ENCODE measurements at places on chromosomes 3 and 15.

- no peak for DNase-seq
These were observed 14.2 kb downstream of the MYO5A start for GRCh38 chr15:52514482-52514881.

GRCh38 chr3:129054605-129055104 is 5.9 kb upstream of the GP9 start:
- DNase-seq = no peak

- no peak for DNase-seq
These were observed 127.5 kb upstream of the TOPAZ1 start for GRCh38 chr3:44114142-44114541.

- DNase-seq = no peak
These were observed 10.8 kb downstream of the GLYCTK start for GRCh38 chr3:52298149-52299098.

- DNase-seq = no peak
These were observed 609.7 kb downstream of the PDCD6IP start for GRCh38 chr3:34408088-34408487.

- peak; percentile 40 for DNase-seq
These were observed 65.8 kb upstream of the GSK3B start for GRCh38 chr3:120160050-120160449.

GRCh38 chr15:83970295-83970890 is 265.2 kb upstream of the GOLGA6L4 start:
- DNase-seq = no peak

GRCh38 chr15:66078196-66078928 is 175.2 kb downstream of the MEGF11 start:
- peak; percentile 24 for DNase-seq

DNA sequence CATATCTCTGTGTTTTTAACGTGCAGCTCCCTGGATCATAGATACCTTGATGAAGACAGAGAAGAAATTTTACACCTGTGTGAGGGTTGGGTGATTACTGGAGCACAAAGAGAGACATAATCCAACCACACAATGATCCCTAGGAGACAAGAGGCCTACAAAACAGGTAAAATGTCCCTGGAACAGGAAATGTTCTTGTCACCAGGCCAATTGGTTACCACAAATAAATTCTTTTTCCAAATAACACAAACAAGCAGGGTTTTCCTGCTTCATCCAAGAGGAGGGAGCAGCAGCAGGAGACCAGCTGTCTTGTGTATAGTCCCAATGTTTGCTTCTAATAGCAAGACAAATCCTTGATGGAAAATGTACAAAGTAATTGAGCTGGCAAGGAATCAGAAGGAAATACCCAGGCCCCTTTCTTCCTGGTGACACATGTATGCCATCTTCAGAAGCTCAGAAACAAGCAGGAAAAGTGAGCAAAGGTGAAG is 1.4 kb downstream of the MGLL start:
- no peak for DNase-seq

GRCh38 chr3:37227870-37228549 is 53.6 kb upstream of the LRRFIP2 start:
- DNase-seq = no peak

DNA sequence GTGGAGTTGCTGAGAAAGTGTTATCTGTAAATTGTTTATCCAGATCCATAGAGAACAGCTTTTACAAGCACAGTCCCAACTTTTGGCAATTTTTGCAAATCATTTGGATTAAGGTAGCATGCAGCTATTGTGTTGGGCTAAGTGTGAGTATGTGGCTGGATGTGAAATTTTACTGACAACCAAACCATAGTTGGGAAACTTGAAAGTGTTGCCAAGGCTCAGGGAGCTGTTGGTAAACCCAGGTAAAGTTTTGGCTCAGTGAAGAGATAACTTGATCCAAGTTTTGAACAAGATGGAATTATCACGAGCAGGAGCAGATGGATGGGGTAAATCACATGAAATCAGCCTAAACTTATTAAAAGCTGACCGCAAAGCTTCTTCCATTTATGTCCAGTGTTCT is 90.0 kb upstream of the HES1 start:
- no peak for DNase-seq

GRCh38 chr3:38581774-38582173 is 67.7 kb downstream of the SCN5A start:
- DNase-seq = no peak

DNA sequence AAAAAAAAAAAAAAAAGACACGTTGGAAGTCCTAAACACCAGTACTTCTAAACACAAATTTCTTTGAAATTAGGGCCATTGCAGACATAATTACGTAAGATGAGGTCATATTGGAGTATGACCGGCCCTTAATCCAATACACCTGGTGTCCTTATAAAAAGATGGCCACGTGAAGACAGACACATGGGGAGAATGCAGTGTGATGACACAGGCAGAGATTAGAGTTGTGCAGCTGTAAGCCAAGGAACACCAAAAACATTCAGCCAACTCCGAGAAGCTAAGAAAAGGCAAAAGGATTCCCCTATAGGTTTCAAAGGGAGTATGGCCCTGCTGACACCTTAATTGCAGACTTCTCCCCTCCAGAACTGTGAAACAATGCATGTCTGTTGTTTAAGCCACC is 379.0 kb upstream of the PDZRN3 start:
- DNase-seq = no peak

- no peak for DNase-seq
These were observed 63.9 kb downstream of the IMPG2 start for GRCh38 chr3:101256511-101256910.

- no peak for DNase-seq
These were observed 3.5 kb upstream of the CCDC9B start for GRCh38 chr15:40344217-40344616.

DNA sequence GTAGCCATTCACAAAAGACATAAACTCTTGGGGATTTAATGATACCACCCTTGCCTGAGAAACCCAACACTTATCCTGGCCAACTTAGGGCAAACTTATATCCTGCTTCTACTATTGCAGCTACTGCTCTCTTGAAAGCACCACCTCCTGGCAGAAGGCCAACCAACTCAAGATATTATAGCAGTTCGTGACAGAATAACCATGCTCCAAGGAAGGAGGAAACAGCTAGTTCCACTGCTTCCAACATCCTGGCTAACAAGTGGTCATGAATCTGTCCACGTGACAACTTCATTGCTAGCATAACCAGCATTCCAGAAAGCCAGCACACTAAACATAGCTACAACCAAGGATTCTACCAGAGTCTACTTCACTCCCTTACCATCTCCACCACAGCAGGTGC is 1037.5 kb downstream of the TBL1XR1 start:
- DNase-seq = no peak

DNA sequence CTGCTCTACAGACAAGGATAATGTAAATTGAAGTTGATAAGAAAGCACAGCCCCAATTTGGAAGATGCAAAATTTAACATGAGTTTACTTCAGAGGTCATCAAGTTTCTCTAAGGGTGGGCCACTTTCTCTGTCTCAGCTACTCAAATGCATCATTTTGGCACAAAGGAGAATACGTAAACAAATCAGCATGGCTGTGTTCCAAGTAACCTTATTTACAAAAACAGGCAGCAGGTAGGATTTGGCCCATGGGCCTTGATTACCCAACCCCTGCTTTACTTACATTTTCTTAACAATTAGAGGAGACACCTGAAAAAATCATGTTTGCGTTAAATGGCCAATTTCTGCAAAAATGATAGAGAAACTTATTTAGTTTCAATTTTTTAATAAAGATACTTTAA is 181.7 kb downstream of the GBE1 start:
- no peak for DNase-seq

DNA sequence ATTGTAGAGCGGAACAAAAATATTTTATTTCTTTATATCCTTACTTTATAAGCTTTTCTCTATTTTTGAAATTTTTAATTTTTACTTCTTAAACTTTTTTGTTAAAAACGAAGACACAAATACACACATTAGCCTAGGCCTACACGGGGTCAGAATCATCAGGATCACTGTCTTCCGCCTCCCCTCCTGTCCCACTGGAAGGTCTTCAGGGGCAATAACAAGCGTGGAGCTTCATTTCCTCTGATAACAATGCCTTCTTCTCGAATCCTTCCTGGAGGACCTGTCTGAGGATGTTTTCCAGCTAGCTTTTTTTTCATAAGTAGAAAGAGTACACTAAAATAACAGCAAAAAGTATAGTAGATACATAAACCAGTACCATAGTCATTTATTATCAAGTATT is 77.7 kb upstream of the DGKG start:
- no peak for DNase-seq

GRCh38 chr3:192841428-192841827 is 76.2 kb downstream of the MB21D2 start:
- no peak for DNase-seq

- DNase-seq = no peak
These were observed 28.7 kb upstream of the DUSP7 start for GRCh38 chr3:52084954-52085680.

- DNase-seq = no peak
These were observed 882.2 kb downstream of the NTRK3 start for GRCh38 chr15:87374339-87374738.

DNA sequence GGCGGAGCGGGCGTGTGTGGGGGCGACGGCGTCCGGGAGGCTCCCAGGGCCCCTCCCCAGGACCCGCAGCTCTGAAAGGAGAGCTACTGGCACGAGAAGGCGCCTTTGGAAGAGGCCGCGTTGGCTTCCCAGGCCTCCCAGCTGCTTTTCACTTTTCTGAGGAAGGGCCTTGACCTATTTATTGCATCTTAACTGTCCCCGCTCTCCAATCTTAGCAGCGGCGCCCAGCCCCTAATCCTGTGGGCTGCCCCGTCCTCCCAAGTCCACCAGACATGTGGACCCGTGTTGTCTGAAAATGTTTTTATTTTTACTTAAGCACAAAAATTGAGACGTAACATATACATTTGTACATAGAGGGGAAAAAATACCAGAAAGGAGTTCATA is 481 bp upstream of the ULK3 start:
- DNase-seq = no peak

GRCh38 chr3:99825004-99825640 is 7.5 kb downstream of the CMSS1 start:
- DNase-seq = peak; percentile 34

GRCh38 chr3:157061265-157061664 is 98.7 kb downstream of the CCNL1 start:
- DNase-seq = no peak

DNA sequence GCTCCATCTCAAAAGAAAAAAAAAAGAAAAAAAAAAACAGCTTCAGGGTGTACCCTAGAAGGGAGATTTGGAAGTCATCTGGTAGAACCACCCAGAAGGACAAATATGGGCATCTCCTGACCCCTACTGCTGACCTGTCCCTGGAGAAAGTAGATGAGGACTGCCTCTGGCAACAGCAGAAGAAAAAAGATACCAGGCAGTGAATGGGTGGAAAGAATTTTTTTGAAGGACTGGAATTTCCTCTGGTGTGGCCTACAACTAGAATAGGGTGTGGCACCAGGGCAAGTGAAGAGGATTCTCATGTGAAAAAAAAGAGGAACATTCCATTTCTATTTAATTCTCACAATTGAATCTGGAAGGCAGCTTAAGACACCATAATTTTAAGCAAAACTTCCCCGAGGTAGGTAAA is 3.1 kb downstream of the ANXA2 start:
- peak; percentile 9 for DNase-seq

GRCh38 chr3:126880901-126881300 is 102.0 kb upstream of the PLXNA1 start:
- DNase-seq = no peak

DNA sequence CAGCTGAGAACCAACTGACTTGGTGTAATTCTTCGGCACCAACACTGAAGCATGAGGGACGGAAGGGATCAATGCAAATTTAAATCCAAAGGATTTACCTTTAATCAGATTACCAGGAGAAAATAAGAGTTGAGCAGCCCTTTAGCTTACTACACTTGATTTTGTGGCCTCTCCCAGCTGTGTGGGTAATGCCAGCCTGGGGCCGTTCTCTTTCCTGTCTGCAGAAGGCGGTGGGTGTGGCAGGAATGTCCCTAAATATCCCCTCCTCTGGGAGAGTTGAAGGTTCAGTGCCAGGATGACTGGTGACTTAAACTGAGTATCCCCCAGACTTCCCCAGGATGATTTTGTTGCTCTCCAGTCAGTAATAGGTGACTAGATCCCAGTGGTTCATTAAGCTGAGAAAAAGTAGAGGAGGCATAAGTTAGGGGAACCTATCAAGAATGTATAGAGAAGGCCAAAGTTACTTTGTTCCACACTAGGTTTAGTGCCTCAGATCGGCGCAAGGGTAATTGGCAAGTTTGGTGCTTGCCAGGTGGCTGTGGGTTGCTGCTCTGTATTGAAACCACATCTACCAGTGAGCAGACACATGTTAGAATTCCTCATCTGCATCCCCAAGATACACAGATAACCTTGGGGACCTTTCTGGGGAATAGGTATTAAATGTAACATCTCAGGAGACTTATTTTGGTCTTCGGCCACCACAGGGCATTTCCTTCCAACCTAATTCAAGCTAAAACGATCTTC is 23.1 kb downstream of the MAPKBP1 start:
- no peak for DNase-seq

DNA sequence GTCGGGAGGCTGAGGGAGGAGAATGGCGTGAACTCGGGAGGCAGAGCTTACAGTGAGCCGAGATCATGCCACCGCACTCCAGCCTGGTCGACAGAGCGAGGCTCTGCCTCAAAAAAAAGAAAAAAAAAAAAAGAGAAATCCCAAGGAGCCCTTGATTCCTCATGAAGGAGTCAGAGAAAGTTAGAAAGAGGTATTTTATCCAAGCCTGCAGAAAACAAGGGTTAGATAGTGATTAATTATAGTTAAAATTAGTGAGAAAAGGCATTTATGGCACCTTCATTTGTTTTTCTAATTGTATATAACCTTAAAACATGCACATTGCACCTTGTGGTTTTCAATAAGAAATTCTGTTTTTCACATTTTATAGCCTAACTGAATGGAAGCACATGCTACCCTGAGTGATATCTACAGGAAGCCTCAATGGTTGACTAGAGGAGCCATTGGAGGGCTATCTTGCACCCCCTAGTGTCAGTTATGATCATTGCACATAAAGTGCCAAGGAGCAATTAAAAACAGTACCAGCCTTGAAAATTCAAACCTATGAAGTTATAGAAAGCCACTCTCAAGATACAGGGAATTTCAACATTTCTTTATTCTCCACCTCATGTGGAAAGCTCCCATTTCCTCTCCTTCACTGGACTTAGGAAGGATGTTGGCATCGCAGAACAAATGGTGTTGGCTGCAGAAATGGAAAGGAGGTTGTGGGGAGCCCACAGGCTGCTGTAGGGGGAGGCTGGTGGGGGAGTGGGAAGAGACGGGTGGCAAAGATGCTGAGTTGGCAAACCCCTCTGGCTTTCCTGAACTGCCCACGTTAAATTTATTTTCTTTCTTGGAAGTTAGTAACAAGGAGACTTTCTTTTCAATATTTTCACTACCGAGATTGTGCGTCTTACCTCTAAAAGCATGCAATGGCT is 48.5 kb downstream of the ITGA11 start:
- peak; percentile 29 for DNase-seq

All from RCC 7860 (cell line).